ENCODE measurements at places on chromosomes 5 and 9. TPM values are rescaled to one million over a fixed set of nuclear protein-coding genes. Genes with fewer than 3 reads are reported as not detected.

DNA sequence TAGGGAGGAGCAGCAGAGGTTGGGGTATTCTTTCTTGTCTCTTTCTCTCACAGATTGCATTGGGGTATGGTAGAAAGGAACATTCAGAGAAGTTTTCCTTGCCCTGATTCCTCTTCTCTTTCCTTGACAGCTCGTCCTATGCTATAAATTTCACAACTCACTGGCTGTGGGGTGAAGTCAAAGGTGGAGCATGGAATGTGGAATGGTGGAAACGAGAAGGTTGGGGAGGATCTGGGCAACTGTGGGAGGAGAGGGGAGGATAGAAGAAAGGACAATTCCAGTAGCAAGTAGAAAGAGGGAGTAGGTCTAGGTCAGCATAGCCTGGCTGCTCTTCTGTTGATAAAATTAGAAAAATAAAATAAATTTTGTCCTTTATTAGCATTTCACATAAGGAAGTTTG is 39.0 kb upstream of the POC5 start:
- no peak for DNase-seq

DNA sequence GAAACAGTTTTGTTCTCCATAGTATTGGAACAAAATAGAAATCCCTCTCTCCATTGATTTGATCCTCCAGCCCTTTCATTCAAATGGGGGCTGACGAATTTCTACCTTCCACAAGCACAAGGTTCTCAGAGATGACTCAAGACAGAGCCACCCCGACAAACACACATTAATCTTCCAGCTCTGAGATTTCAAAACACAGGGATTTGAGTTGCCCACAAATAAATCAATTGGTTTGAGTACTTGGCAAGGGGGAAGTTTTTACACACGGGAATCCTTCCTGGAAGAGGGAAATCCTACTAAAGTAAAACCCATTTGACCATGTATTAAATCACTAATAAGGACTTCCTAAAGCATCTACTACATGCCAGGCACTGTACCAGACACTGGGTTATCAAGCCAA is 5.4 kb downstream of the ADRA1B start:
- no peak for DNase-seq

DNA sequence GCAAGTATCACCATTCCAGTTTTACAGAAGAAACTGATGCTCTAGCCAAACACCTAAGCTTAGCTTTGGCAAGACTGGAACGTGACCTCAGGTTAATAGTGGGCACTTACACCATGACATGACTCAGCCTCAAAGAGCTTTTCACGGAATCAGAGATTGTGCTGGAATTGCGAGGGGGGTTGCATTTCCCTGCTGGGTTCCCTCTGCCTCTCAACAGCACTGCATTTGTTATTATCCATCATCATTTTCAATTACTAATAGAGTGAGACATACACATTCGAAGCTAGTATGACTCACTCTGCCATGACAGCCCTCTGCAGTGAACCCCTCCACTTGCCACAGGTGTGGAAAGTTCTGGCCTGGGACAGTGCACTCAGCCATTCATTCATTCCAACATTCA is 8.0 kb downstream of the SPOCK1 start:
- DNase-seq: no peak

SMARCA2 gene
- 147 TPM for total RNA-seq

- no peak for DNase-seq
Observed at GRCh38 chr5:30832519-30832918, 361.0 kb upstream of the CDH6 start.

DNA sequence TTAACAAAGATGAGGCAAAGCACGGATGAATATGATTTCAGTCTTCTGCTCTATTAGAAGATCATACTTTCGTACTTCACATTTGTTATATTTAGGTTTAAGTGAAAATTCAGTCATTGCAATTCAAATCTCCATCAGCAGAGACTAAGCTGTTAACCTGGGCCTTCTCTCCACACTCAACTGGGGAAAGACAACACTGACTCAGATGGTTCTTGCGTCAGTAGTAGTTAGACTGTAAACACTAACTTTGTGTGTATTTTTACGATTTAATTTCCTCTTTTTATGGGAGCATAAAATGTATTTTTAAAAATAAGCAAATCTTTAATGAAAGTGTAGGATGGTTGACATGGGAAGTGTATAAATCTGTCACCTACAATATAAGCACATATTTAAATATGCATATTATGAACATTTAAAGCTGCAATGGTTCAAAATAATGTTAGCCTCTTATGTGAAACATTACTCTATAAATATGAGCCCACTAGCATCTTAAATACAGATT is 42.7 kb upstream of the ZNF608 start:
- DNase-seq: no peak

PTGDS gene
- 225 TPM for total RNA-seq

- no peak for DNase-seq
Observed at GRCh38 chr9:88927510-88927909, 63.8 kb upstream of the S1PR3 start.

- peak; percentile 60 for DNase-seq
Observed at GRCh38 chr9:107638521-107639310, 149.1 kb upstream of the KLF4 start.
